Activated CD4-positive, alpha-beta memory T cell treated with anti-CD3 and anti-CD28 coated beads for 36 hours (primary cell): ENCODE measurements at places on chromosomes 2 and 18. TPM values are rescaled to one million over a fixed set of nuclear protein-coding genes. Genes with fewer than 3 reads are reported as not detected.

DNA sequence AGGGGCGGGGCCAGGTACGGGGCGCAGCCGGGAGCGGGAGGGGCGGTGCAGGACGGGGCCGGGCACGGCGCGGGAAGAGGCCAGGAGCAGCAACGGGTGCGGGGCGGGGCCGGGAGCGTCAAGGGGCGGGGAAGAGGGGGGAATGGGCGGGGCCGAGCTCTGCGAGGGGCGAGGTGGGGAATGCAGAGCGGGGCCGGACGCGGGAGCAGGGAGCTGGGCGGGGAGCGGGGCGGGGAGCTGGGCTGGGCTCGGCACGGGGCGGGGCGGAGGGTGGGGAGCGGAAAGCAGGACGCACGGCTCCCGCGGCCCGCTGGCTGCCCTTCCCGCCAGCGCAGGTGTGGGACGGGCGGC, at the start of gene IMPA2:
TSS of gene IMPA2 (plus strand) at position 316 of the 351 bp plus-strand sequence. CDS start 163 bp downstream, outside the sequence.
- H3K4me1 ChIP-seq = peaks cover 16% of the 10 kb centered on the region
- H3K36me3 ChIP-seq = peaks cover 2% of the 10 kb centered on the region
- peaks cover 7% of the 10 kb centered on the region for H3K27me3 ChIP-seq
- peak within 1 kb of the TSS; percentile 88 for H3K4me3 ChIP-seq

DNA sequence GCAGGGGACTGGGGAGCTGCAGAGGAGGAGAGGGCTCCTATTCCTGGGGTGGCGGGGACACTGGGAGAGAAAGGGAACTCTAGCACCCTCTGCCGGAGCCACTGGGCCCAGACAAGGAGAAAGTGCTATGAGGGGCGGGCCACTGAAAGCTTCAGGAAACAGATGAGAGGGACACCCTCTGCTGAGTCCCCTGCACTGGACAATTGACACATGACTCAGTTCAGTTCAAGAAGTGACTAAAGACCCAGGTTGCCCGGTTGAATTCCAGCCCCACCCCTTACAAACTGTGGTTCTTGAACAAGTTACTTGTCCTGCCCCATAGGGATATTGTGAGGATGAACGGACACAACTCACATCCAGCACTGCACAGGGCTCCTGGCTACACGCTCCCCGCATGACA, 5.0 kb downstream of the RUFY4 start:
- no peak overlapping the region for H3K27ac ChIP-seq
- DNase-seq = peak; percentile 48
- H3K36me3 ChIP-seq = no peaks in the 10 kb centered on the region
- H3K4me1 ChIP-seq = peaks cover 4% of the 10 kb centered on the region
- no peak overlapping the region for H3K4me3 ChIP-seq

- H3K4me3 ChIP-seq = no peak overlapping the region
- H3K27me3 ChIP-seq = peaks cover 25% of the 10 kb centered on the region
- peaks cover 7% of the 10 kb centered on the region for H3K4me1 ChIP-seq
- peaks cover 2% of the 10 kb centered on the region for H3K36me3 ChIP-seq
Measured at GRCh38 chr18:34222307-34223163, 2.2 kb downstream of the NOL4 start.

DNA sequence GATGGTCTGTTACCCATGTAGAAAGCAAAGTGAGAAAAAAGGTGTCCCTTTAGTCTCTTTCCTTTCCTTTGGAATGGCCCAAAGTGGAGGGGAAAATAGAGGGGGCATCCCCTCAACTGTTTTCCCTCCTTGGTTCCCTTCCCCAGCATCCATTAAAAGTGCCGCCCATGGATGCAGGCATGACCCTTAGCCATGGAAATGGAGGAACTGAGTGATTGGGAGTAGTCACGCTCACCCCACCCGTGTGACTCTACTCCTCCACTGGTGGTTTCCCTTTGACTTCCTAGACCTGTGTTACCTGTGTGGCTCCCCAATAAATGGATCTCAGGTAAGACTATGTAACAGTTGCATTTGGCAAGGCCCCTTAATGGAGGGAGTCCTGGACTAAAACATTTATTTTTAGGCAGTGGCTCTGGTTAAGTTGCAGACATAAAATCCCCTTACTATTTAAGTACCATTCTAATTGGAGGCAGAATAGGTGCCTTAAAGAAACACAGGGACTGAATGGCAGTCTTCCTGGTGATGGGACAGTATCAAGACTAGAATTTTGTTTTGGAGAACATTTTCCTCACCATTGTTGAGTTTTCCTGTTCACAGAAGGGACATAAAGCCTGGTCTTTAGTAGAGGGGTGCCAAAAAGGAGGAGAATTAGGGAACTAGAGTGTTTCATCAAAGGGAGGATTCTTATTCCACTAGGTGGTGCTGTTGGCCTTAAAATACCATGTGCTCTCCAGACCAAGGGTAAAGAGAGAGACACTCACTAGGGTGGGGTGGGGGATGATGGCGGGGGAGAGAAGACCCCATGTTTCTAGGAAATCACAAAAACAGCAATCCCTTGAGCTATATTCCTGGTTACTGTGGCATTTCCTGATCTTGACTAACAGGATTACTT, 25.7 kb upstream of the PLA2R1 start:
- no peak overlapping the region for H3K4me3 ChIP-seq
- H3K36me3 ChIP-seq = peaks cover 18% of the 10 kb centered on the region
- no peak for DNase-seq
- H3K27ac ChIP-seq = no peak overlapping the region
- H3K27me3 ChIP-seq = peaks cover 1% of the 10 kb centered on the region
- no peaks in the 10 kb centered on the region for H3K4me1 ChIP-seq

- H3K4me3 ChIP-seq = no peak overlapping the region
- H3K4me1 ChIP-seq = peaks cover 2% of the 10 kb centered on the region
Measured at GRCh38 chr2:240447934-240448333, 12.5 kb downstream of the GPC1 start.

- peaks cover 4% of the 10 kb centered on the region for H3K36me3 ChIP-seq
- H3K27ac ChIP-seq = peak overlapping the region; percentile 74
- H3K4me1 ChIP-seq = peaks cover 73% of the 10 kb centered on the region
- peak overlapping the region; percentile 65 for H3K4me3 ChIP-seq
- H3K27me3 ChIP-seq = no peaks in the 10 kb centered on the region
Measured at GRCh38 chr2:98448441-98449145, 3.9 kb downstream of the INPP4A start.

GRCh38 chr2:228798458-228799207, 472.5 kb downstream of the PID1 start:
- no peaks in the 10 kb centered on the region for H3K4me1 ChIP-seq
- H3K36me3 ChIP-seq = no peaks in the 10 kb centered on the region
- no peak for DNase-seq
- no peak overlapping the region for H3K4me3 ChIP-seq
- no peak overlapping the region for H3K27ac ChIP-seq

DNA sequence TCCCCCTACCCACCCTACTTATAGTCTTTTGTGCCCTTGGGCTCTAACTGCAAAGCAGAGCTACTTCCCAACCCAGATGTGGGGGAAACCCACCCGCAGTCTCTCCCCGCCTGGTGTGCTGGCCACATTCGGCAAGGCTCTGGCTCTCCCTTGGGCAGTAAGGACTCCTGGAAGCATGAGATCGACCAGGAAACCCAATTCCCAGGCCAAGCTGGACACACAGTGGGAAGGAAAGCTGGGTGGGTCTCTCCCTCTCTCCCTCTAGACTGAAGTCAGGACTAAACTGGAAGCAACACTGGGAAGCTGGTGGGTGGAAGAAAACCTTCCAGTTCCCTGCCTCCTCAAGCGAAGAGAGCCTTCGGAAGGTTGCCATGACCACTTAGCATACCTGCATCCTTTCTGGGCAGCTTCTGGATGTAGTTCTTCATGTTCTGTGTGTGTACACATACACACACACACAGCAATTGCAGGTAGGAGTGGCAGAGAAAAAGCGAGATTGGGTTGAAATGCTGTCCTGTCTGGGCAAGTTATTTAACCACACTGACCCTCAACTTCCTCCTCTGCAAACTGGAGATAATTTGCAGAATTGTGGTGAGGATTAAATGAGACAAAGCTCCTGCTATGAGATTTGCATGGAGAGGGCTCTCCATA, 33.9 kb downstream of the ZBTB7C start:
- H3K4me1 ChIP-seq = no peaks in the 10 kb centered on the region
- H3K27me3 ChIP-seq = peaks cover 14% of the 10 kb centered on the region
- no peak overlapping the region for H3K27ac ChIP-seq
- no peak overlapping the region for H3K4me3 ChIP-seq
- DNase-seq = no peak

DNA sequence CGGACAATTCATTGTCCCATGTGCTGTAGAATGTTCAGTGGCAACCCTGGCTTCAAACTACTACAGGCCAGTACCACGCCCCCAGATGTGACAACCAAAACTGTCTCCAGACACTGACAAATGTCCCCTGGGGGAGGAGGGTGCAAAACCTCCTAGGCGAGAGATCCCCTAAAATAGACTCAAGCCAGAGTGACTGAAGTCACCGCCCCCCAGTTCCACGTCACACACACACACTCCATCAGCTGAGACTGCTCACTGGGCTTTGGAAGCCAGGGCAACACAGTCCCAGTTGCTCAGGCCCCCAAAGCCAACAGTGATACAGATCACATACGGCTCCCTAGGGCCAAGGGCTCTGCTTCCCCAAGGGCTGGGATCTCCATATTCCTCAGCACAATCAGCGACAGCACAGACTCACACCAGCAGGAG, 19.1 kb downstream of the HDAC4 start:
- no peak overlapping the region for H3K4me3 ChIP-seq
- DNase-seq = peak; percentile 69
- H3K27me3 ChIP-seq = no peaks in the 10 kb centered on the region
- peaks cover 41% of the 10 kb centered on the region for H3K4me1 ChIP-seq

- H3K36me3 ChIP-seq = no peaks in the 10 kb centered on the region
- no peak overlapping the region for H3K4me3 ChIP-seq
- no peak overlapping the region for H3K27ac ChIP-seq
- H3K27me3 ChIP-seq = no peaks in the 10 kb centered on the region
- no peak for DNase-seq
- H3K4me1 ChIP-seq = peaks cover 14% of the 10 kb centered on the region
Measured at GRCh38 chr18:3619222-3619621, 169.2 kb downstream of the TGIF1 start.

- H3K27me3 ChIP-seq = no peaks in the 10 kb centered on the region
- peak; percentile 95 for DNase-seq
- H3K36me3 ChIP-seq = peaks cover 10% of the 10 kb centered on the region
- peaks cover 37% of the 10 kb centered on the region for H3K4me1 ChIP-seq
Measured at GRCh38 chr2:53970724-53971602, at the start of gene PSME4. PSME4 (minus strand) TSS chr2:53970993; CDS start chr2:53970784, 209 bp downstream.

GRCh38 chr18:54928236-54928635, 31.0 kb downstream of the CCDC68 start:
- no peak for DNase-seq
- no peak overlapping the region for H3K4me3 ChIP-seq
- H3K4me1 ChIP-seq = no peaks in the 10 kb centered on the region

- H3K27me3 ChIP-seq = no peaks in the 10 kb centered on the region
- peaks cover 16% of the 10 kb centered on the region for H3K36me3 ChIP-seq
- no peak overlapping the region for H3K27ac ChIP-seq
- no peak for DNase-seq
- no peak overlapping the region for H3K4me3 ChIP-seq
- H3K4me1 ChIP-seq = peaks cover 65% of the 10 kb centered on the region
Measured at GRCh38 chr2:61439241-61440002, 31.5 kb downstream of the USP34 start.

- DNase-seq = no peak
- H3K36me3 ChIP-seq = no peaks in the 10 kb centered on the region
- peak overlapping the region; percentile 55 for H3K27ac ChIP-seq
Measured at GRCh38 chr2:98507891-98508708, 63.4 kb downstream of the INPP4A start.

GRCh38 chr2:240553956-240554480, 3.8 kb downstream of the ANKMY1 start:
- H3K27ac ChIP-seq = no peak overlapping the region
- no peak overlapping the region for H3K4me3 ChIP-seq
- peaks cover 23% of the 10 kb centered on the region for H3K4me1 ChIP-seq
- H3K36me3 ChIP-seq = peaks cover 33% of the 10 kb centered on the region

The SERPINB3 gene
- total RNA-seq = not detected

The TEX44 gene
- total RNA-seq = not detected

The CDH7 gene
- total RNA-seq = not detected

The RASGRP3 gene
- total RNA-seq = 1.2 TPM
